NCI-H1417 treated with DMSO at 0.1 percent for 48 hours (cell line): ENCODE measurements at places on chromosomes 4 and X.

GRCh38 chr4:87512400-87512799 is 16.8 kb downstream of the SPARCL1 start:
- no peak for DNase-seq

DNA sequence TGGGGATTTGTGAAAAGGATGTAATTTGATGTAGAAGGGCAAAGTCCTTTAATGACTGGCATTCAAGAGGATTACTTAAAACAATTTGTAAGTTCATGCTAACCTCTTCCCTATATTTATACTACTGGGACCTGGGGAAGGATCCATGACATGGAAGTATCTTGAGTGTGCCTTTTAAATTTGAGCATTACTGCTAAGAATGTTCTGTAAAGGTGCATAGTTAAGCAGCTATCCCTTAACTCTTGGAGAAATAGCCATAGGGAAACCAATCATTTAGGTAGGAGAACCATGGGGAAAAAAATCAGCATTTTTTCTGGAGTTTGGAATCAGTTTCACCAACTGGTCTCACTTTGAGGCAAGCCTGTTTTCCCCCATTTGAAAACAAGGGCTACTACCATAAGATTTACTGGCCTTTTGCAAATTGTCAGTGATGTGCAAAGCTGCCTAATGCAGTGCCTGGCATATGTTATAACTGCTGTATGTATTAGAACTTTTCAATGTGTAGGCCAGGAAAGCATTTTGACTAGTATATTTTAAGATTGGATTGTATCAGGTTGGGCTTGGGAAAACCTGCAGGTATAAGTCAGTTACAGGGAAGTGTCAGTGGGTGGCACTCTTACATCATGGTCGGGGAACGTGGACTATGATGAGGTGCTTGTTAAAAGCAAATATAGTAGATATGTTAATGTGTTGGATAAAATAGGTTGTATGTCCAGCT is 72.1 kb downstream of the PRSS12 start:
- peak; percentile 8 for DNase-seq

- no peak for DNase-seq
Measured at GRCh38 chr4:69782651-69783310, 22.4 kb upstream of the SULT1B1 start.

DNA sequence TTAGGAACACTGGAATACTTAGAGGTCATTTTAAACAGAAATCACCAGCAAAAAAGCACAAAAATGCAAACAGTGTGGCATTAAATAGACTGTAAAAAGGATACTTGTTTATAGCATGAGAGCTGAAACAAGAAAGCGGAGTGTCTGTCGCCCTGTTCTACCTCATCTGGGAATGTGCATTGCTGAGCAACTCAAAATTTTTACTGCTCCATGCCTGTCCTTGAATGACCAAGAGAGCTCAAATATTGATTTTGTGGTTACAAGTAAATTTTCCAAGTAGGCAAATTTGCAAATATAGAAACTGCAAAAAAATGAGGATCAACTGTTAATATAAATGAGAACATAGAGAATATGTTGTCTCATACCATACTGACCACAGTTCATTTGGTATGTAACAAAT is 25.5 kb downstream of the AP1AR start:
- DNase-seq: no peak

- no peak for DNase-seq
Measured at GRCh38 chr4:184375027-184375426, 99.3 kb downstream of the IRF2 start.

DNA sequence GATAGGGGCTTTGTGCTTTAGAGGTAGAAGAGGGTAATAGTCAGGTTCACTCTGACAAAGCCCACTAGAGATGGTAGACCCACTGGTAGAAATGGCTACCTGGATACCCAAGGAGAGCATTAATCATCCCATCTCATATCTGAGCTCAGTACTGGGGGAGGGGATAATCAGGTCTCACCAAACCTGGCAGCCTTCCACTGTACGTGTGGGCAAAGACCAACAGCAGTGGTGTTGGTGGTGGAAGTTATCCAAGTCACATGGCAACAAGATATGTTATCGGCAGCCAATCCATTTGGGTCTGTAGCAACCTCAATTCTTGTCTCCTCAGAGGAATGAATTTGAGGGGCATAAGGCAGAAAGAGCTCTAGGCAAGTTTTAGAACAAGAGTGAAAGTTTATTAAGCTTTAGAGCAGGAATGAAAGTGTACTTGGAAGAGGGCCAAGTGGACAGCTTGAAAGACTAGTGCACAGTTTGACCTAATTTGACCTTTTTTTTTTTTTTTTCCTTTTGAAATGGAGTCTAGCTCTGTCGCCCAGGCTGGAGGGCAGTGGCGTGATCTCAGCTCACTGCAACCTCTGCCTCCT is 67.0 kb upstream of the CXCL13 start:
- DNase-seq: no peak

- no peak for DNase-seq
Measured at GRCh38 chrX:95911062-95911461, 773.6 kb upstream of the DIAPH2 start.

DNA sequence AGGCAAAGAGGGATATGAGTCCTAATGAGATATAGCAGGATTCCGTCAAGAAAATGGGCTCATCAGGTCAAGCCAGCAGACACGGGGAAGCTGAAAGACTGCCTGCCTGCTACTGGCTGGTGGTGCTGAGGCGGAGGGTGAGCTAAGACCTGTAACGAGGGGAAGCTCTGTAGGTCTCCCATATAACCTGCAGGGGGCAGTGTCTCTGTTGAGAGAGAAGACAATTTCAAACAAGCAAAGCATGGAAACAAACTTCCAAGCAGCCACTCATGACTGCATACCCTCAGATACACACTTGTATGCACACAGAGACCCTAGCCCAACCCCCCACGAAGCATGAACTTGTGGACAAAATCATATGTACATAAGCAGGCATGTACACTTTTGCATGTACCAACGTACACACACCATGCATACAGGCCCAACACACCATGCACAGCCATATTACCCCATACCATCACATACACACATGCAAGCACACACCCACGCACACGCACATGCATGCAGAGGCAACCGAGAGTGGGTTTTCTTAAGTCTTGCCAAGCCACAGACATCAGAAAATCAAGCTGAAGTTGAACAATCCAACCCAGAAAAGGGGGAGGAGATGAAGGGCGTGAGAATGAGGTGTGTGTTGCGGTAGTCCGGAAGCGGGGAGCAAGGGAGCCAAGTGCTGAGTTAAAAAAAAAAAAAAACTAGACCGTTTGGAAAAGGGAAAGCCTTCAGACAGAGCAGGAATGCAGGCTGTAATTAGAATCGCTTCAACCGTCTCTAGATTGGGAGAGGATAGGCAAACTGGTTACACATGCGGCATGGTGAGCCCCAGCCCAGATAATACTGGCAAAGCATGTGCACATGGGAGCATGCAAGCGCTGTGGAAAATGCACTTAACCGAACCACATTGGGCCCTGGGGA is 71.0 kb downstream of the PJA1 start:
- no peak for DNase-seq

DNA sequence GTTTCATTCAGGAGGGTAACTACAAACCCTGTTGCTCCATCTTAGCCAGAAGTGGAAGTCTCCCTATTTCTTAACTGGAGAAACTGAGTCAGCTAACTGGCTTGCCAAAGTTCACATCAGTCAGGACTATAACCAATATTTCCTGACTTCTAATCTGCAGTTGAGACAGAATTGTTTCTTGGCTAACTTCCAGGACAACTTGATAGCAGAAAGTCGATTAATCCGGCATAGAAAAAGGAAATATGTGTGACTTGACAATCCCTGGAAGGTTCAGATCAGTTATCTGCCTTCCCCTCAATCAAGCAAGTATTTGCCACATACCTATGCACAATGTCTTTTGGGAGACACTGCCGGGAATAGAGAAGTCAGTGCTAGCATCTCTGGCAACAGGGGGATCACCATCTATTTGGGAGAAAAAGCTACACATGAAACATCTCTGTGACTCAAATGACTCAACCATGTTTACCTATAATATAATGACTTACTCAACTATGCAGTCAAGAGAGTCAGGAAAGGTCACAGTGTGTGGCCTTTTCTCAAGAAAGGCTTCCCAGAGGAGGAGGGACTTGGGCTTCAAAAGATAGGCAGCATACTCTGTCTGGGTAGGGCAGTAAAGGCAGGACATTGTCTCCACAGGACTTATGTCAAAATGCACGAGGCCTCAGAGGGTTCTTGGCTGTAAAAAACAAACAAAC is 12.4 kb upstream of the LONRF3 start:
- DNase-seq: no peak

GRCh38 chr4:30586850-30587249 is 133.3 kb upstream of the PCDH7 start:
- DNase-seq: no peak

GRCh38 chrX:47145395-47146120 is 537 bp downstream of the RBM10 start:
- DNase-seq: no peak

DNA sequence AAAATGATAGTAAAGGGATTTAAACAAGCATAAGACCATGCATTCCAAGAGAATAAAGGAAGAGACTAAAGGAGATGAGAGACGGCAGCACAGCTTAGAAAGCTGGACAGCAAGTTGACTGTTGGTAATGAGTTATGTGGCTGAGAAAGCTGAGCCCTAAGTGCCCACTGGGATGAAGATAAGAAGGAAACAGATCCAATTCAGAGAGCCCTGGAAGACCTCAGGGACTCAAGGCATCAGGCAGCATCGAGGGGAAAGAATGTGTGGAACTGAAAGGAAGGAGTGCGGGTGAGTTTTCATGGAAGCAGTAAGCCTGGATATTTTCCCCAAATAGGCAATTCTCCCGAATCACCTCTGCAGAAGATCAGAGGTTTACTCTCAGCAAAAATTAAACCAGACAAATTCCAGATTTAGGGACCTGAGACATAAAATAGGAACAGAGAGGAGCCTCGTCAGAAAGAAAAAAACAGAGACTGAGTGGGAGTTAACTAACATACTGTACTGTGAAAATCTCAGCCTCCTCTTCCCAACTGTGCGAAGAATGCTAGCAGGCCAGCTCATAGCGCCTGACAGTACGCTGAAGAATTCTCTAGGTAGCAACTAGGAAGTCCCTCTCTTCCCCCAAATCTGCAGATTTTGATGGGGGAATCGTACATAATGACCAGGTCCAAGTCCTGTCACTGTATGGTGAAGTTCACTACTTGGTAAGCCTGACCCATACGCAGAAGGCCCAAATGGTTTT is 187.7 kb upstream of the TAPT1 start:
- no peak for DNase-seq

GRCh38 chr4:137664046-137664387 is 131.7 kb upstream of the PCDH18 start:
- DNase-seq: no peak

DNA sequence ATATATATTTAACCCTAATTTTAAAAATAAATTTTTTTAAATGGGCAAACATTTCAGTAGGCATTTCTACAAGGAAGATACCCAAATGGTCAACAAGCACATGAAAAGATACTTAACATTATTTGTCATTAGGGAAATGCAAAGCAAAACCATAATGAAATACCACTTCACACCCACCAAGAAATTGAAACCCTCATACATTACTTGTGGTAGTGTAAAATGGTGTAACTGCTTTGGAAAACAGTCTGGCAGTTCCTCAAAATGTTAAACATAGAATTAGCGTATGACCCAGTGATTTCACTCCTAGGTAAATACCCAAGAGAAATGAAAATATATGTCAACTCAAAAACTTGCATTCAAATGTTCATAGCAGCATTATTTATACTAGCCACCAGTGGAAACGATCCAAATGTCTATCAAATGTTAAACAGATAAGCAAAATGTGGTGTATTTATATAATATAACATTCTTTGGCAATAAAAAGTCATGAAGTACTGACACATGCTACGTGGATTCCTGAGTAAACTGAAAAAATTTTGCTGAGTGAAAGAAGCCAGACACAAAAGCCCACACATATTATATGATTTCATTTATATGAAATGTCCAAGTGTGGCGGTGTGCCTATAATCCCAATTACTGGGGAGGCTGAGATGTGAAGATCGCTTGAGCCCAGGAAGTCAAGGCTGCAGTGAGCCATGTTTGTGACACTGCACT is 16.6 kb downstream of the TRIM2 start:
- no peak for DNase-seq

DNA sequence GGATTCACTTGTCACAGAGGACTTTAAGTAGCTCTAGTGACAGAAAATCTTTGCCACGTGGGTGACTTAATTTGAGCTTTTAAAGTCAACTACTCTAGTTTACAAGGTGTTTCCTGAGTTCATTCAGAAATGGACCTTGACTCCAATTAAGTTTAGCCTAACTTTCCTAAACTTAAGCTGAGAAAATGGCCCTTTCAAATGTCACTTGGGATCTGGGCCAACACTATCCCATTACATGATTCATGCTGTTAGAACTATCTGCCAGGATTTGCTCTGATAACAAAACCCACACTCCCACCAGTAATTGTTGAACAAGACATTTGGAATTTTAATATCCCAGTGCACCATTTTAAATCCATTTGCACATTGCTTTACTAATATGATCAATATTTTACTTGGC is 40.8 kb downstream of the C4orf46 start:
- no peak for DNase-seq

- DNase-seq: no peak
Measured at GRCh38 chr4:13918110-13918509, 290.6 kb upstream of the BOD1L1 start.

DNA sequence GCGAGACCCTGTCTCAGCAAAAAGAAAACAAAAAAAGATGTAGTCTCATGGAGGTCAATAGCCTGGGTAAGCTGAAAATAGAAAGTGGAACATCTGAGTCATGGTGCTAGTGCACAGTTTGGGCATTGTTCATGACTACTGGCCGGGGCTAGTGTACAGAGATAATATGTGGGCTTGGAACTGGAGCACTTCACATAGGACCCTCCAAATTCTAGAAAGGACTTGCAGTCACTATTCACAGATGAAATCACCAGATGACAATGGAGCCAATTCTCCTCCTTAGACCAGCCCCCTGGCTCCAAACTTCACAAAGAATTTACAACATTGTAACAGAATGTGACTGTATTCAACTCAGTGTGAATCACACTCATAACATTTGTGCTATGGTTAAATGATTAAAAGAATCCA is 367.8 kb upstream of the SLC7A11 start:
- DNase-seq: no peak

DNA sequence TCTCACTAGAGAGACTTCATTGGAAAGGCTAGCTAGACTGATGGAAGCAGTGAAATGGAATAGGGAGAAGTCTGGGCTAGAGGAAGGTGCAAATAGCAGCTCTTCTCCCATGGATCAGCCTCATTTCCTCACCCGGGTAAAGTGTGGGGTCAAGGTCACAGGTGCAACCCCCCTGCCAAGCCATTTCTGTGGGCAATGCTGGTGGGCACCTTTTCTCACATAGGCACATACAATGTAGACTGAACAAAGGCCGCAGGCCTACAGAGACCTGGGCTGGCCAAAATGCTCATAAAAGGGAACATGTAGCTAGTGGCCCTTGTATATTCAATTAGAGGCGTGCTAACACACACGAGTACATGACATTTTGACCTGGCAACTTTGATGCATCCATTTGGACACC is 71.5 kb upstream of the EFNB1 start:
- no peak for DNase-seq

DNA sequence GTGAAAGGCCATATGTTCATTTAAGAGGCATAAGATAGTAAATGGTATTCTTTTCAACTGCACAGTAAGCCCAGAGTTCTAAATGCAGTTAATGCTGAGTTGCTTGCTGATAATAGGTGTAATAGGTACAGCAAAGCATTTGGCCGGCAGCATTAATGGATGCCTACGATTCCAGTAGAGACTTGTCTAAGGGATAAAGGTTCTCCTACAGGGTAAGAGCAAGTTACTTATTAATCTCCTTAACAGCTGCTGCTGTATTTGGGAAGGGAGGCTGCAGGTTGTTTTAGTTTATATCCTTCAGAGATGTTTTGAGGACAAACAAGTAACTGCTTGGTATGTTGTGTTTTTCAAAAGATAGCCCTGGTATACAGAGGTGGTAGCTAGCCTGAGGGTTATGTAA is 16.8 kb downstream of the TSPAN7 start:
- DNase-seq: no peak
